ENCODE measurements at places on chromosomes 1 and 21.

- DNase-seq, result peak; percentile 44
Observed at GRCh38 chr21:37787456-37787855, 128.8 kb downstream of the KCNJ6 start.

DNA sequence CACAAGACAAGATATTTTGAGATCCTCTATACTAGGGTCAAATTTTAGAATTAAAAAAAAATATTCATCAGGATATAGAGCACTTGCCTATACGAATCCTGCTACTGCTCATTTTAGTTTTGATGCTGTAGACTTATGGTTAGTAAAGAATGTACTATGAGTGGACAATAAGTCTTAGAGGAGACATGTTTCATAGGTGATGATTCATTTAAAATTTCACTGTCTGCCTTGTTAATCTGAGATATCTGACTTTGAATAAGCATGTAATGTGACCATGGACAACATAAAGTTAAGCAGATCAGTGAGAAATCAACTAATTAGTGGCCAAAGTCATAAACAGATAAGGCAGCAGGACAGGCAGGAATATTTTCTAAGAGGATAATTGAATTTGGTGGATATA lies 106.8 kb upstream of the HP1BP3 start:
- DNase-seq, result no peak

- no peak for DNase-seq
Observed at GRCh38 chr1:41581216-41582003, 96.9 kb upstream of the EDN2 start.

DNA sequence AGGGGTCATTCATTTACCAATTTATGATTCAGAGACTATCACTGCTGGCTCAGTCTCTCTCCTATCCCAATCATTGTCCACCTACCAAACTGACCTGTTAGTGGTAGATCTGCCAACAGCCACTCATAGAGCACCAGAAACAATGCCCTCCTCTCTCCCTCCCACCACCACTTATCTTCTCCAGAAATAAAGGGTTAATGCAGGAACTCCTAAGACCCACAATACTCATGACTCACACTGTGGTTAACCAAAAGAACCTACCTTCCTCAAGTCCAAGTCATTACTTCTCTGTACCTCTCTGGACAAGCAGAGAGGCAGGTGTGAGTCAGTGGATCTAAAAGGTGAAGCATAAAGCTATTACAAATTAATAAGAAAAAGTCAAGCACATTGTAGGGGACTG lies 40.9 kb upstream of the CAMK1G start:
- DNase-seq, result no peak

DNA sequence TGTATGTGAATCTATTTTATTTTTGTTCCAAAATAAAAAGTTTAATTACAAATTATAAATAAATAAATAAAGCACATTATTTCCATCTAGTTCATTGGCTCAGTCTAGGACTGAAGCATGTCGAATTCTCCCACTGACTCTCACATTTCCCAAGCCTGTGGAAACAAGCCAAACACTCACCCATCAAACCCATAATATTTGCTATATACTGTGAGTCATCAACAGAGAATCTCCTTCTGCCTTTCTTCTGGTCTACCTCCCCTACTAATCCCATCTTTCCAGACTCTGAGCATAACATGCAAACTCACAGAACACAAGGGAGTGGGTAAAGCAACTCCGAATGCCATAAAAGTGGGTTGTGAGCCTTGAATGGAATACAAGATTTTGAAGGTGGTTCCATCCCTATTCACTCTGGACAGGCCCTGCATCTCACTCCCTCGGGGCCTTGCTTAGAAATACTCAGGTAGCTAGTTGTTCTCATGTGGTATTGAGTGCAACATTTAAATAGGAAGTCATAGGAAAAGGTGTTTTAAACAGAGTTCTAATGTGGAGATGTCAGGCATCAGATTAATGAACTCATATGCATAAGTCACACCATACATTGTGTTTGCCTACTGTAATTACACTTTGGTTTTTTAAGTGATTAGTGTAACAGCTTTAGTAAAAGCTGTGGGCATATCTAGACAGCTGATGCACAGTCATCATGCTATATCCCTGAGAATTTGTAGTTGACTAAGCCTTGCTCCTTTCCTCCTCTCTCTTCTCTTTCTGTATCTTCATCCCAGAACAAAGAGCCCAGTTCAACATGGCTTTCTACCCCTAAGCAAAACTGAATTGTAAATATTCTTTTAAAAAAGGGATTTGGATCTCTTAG lies 47.0 kb downstream of the F5 start:
- peak; percentile 7 for DNase-seq
